Urinary bladder (tissue), 4 donors: ENCODE measurements at places on chromosomes 2 and 18. TPM values are rescaled to one million over a fixed set of nuclear protein-coding genes. Genes with fewer than 3 reads are reported as not detected.

IL36B gene
- total RNA-seq, result not detected

TCF23 gene
- 0.85 TPM for total RNA-seq

ACVR1 gene
- 25.1 TPM for total RNA-seq

ACTG2 gene
- total RNA-seq, result 637 TPM

SPATA3 gene
- total RNA-seq, result not detected

SERPINE2 gene
- 84.7 TPM for total RNA-seq

CYP27C1 gene
- total RNA-seq, result 7.8 TPM

DNA sequence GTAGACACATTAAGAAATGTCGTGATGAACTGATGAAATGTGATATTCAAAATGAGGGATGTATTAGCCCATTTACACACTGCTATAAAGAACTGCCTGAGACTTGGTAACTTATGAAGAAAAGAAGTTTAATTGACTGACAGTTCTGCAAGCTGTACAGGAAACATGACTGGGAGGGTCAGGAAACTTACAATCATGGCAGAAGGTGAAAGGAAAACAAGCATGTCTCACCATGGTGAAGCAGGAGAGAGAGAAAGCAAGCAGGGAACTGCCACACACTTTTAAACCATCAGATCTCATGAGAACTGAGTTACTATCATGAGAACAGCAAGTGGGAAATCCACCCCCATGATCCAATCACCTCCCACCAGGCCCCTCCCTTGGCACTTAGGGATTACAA is 1010.8 kb upstream of the CELF4 start:
- no peak for DNase-seq

DNA sequence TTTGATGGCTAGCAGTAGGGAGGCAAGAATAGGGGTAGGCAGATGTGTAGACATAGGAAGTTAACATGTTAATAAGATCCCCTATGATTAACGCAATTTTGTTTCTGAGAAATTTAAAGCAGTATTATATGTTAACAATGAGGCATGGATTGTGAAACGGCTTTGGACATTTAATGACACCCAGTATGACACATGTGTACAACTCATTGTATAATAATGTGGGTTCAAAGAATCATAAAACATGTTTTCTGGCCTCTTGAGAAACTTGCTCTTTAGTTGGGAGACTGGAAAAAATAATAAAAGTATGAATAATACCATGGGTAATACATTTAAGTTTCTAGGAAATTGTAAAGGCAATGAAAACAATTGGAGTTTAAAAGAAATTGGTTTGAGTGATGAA is 332.1 kb upstream of the CDH20 start:
- no peak for DNase-seq

- DNase-seq, result no peak
These were observed 120.4 kb upstream of the COL5A2 start for GRCh38 chr2:189299974-189300373.

DNA sequence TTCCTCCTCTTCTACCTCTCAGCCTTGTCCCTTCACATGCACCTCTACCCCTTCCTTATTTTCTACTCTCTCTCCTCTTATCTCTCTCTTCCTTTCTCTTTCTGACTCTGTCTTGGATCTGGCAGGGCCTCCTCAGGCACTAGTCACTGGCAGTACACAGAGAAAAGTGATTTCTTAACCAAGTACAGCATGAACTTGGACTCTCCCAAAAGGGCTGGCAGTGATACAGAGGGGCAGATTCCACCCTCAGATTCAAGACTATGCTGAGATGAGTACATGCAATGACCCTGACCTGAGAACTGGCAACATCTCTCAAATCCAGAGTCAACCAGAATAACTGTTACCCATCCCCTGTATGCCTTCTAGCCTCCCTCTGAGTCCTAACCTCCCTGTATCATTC is 4.3 kb downstream of the AOX1 start:
- no peak for DNase-seq

- DNase-seq, result no peak
These were observed 101.4 kb downstream of the DYNAP start for GRCh38 chr18:54692463-54692862.

GRCh38 chr18:48002933-48003365 is 72.5 kb upstream of the SMAD2 start:
- no peak for DNase-seq

DNA sequence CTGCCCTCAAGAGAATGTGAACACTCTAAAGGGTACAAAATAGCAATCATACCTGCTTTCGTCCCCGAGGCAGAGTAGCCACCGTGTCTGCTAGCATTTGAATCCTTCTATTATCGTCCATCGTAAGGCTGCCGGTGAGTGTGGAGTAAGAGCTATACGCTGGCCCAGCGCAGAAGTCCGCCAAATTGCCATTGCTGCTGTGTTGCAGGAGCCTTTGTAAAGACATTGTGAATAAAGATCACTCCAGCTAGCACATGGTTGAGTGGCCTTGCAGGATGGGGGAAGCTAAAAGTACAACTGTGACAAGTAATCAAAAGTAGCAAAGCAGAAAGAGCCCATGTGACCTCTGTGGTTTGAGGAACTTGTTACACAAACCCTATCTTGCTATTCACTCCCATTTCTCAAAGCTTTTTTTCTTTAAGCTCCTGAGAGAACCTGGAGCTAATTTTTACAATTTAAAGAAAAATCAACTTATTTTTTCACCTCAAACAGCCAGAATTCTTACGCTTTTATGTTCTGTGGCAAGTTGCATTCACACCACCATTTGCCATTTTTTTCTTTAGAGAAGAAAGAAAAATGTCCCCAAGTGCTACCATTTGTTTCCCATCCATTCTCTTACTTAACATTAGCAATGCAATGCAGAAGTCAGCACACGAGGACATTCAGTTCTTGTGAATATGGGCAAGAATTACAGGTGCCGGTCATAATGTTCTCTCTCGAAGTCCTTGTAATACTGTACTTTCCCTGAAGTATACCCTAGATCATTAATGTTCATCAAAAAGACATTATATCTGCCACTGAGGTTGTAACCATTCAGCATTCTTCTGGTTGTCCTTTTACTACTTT is at the start of gene CYTIP:
Gene CYTIP (minus strand): TSS at position 295 of the 846 bp plus-strand sequence. CDS start 69 bp downstream, at position 226.
- DNase-seq, result no peak

DNA sequence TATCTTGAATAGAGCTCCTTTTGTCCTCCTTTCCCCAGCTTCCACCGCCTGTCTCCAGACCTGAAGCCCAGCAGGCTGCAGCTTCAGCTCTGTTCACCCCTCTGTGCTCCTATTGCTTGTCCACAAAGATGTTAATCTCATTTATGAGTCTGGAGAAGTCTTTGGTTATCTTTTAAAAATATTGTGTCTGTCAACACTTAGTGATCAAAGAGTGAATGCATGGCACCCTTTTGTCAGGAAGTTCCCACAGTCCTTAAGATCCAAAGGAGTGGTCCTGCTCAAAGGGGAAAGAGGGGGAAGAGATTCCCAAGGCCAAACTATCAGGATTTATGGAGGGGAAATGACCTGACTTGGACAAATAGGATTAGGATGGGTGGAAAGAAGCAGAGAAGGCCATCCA is 118.9 kb downstream of the ACAA2 start:
- no peak for DNase-seq

GRCh38 chr2:161400076-161400475 is 16.0 kb upstream of the TBR1 start:
- DNase-seq, result no peak

- no peak for DNase-seq
These were observed 498.5 kb upstream of the SETBP1 start for GRCh38 chr18:44181951-44182747.
